ENCODE measurements at places on chromosomes 5 and 9. TPM values are rescaled to one million over a fixed set of nuclear protein-coding genes. Genes with fewer than 3 reads are reported as not detected.

- DNase-seq: no peak
Measured at GRCh38 chr5:116530276-116530675, 44.3 kb downstream of the SEMA6A start.

- no peak for DNase-seq
Measured at GRCh38 chr9:125360601-125361000, 99.0 kb downstream of the GAPVD1 start.

DNA sequence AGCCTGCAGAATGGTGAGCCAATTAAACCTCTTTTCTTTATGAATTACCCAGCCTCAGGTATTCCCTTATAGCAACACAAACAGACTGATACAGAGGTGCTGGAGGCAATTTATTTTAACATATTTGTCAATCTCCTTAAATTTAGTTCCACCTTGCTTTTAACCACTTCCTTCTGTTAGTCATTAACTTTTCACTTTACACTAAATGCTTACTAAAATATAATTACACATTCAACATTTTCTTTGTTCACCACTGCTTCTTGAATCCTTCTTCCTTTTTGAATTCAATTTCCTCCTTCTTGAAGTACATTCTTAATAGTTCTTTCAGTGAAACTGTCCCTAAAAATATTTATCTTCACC lies 39.4 kb downstream of the LYRM7 start:
- no peak for DNase-seq

- DNase-seq: no peak
Measured at GRCh38 chr5:82419559-82420332, 141.6 kb upstream of the RPS23 start.

DNA sequence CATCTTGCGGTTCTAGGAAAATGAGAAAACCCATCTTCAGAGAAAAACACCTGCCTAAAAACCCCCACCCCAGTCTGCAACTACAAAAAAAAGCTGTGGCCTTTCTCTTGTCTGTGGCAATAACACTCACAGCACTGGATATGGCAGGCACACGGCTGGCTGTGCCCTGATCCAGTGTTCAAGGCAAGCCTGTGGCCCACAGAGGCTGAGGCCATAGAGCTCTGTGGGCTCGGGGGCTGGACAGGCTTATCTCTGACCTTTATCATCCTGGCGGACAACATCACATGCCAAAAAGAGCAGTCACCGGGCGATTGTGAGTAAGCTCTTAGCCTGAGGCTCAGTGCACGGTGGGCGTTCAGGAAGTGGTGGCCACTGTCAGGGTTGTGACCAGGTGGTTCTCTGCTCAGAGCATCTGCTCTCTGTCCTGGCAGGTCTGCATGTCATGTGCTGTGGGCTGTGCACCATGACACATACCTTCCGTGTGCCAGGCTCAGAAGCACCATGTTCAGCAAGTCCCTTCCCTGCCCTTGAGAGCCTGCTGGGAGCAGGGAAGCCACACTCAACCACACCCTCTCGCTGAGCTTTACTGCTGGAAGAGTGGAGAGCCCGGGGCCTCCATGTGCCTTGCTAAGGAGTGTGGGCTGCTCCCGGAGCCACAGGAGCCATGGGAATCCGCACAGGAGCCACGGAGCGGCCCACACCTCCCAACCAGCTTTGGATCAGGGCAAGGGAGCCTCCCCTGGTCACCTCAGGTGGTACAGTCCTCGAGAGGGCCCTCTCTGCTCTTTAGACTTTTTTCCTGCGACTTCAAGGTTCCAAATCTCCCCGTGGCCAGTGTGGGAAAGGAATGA lies 34.6 kb upstream of the WDR38 start:
- no peak for DNase-seq

GRCh38 chr9:133210202-133210532 lies 1.1 kb upstream of the OBP2B start:
- DNase-seq: no peak

Gene ANKRD18A
- 2.6 TPM for total RNA-seq

Gene SIT1
- total RNA-seq: not detected

Gene KCNT1
- 3.3 TPM for total RNA-seq

Gene NR6A1
- total RNA-seq: 1.0 TPM

Data from left ventricle myocardium inferior (tissue), 1 donor.